Activated CD8-positive, alpha-beta memory T cell treated with anti-CD3 and anti-CD28 coated beads, Interleukin-2, amount 10 ng/mL, durations not matched to agents 7 days and 5 days (primary cell): ENCODE measurements at places on chromosomes 3 and 15.
A peak's percentile ranks its signal among the peaks of the same experiment; 100 is the strongest.

- H3K27me3 ChIP-seq = no peaks in the 10 kb centered on the region
- H3K36me3 ChIP-seq = no peaks in the 10 kb centered on the region
- H3K4me3 ChIP-seq = no peak overlapping the region
Measured at GRCh38 chr3:20990896-20991295, 760.1 kb downstream of the ZNF385D start.

- no peak for DNase-seq
- H3K4me3 ChIP-seq = no peak overlapping the region
- H3K27ac ChIP-seq = no peak overlapping the region
- peaks cover 1% of the 10 kb centered on the region for H3K36me3 ChIP-seq
- peaks cover 30% of the 10 kb centered on the region for H3K27me3 ChIP-seq
Measured at GRCh38 chr3:33278163-33278562, 921 bp downstream of the FBXL2 start.

DNA sequence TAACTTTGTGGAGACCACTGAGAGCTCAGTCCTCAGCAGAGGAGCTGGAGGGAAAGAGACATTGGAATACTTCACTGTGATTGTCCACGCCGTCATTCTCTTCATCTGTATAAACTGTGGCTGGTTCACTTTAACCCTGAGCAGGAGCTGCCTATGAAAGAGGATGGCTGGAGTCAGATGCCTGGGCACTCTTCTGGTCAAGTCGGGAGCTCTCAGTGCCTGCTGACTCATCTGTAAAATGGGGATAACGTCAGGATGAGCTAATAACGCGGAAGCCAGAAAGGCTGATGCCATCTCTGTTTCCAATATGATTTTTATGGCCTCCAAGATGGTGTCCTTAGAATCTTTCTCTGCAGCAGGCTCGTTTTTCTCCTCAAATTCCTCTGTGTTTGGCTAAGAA lies 51.6 kb upstream of the MRPS22 start:
- no peak overlapping the region for H3K4me3 ChIP-seq
- H3K36me3 ChIP-seq = no peaks in the 10 kb centered on the region
- H3K27me3 ChIP-seq = no peaks in the 10 kb centered on the region

- H3K4me3 ChIP-seq = peak overlapping the region; percentile 28
- peaks cover 5% of the 10 kb centered on the region for H3K36me3 ChIP-seq
- peaks cover 2% of the 10 kb centered on the region for H3K4me1 ChIP-seq
- peaks cover 90% of the 10 kb centered on the region for H3K27me3 ChIP-seq
Measured at GRCh38 chr3:181726351-181727330, 14.9 kb downstream of the SOX2 start.

DNA sequence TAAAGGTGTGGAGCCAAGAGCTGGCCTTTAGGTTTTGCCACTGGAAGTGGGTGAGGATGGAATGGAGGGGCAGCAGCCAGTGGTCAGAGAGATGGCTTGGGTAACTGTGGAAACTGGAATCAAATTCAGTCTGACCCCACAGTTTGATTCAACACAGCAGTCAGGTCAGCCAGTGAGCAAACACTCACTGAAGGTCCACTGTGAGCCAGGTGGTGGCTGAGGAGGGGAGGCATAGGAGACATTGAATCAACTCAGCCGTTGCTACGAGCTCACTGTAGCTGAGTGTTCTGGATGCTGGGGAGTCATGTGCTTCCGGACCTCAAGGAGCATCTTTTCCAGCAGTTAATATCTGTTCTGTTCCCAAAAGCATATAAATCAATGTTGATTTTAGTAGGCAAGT lies 37.5 kb downstream of the LPP start:
- H3K4me1 ChIP-seq = peaks cover 11% of the 10 kb centered on the region
- H3K27ac ChIP-seq = no peak overlapping the region
- H3K27me3 ChIP-seq = no peaks in the 10 kb centered on the region
- H3K4me3 ChIP-seq = no peak overlapping the region

- H3K27me3 ChIP-seq = peaks cover 26% of the 10 kb centered on the region
- DNase-seq = no peak
- no peaks in the 10 kb centered on the region for H3K4me1 ChIP-seq
- H3K27ac ChIP-seq = no peak overlapping the region
Measured at GRCh38 chr3:59081071-59081470, 31.2 kb upstream of the CFAP20DC start.
